Muscle of leg (tissue), 16 donors: ENCODE measurements at places on chromosomes 6 and 20. TPM values are rescaled to one million over a fixed set of nuclear protein-coding genes. Genes with fewer than 3 reads are reported as not detected.

The IRF4 gene
- polyA plus RNA-seq: 1.1 TPM

The SNAP91 gene
- 2.0 TPM for polyA plus RNA-seq

- DNase-seq: no peak
Observed at GRCh38 chr6:167554854-167555253, 230.0 kb downstream of the TTLL2 start.

DNA sequence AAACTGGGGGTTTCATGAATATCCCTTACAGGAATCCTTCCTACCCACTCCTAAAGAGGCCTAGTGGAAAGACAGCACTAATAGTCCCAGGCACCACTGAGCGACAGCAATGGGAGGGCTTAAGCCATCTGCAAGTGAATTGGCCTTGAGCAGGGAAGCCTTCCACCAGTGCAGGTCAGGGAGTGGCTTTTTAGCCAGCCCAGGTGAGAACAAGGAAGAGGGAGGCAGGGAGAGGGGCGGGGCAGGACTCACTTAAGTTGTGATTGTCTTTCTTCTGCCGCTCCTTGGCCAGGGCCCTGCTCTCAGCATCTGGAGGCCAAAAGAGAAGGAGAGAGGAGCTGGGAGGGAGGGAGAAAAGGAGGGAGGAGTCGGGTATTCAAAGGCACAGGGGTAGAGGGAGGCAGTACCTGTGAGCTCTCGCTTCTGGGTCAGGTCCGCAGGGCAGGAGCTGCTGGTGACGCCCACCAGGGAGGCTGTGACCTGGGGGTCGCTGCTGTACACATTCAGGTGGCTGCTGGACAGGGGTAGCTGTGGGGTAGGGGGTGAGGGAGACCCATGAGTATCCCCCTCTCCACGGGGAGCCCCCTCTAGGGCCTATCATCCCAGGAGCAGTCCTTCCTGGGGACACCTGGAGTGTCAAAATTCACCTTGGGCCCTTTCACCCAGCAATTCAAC is 47.8 kb downstream of the TFEB start:
- no peak for DNase-seq

- DNase-seq: no peak
Observed at GRCh38 chr20:32476684-32477593, 108.2 kb downstream of the NOL4L start.

DNA sequence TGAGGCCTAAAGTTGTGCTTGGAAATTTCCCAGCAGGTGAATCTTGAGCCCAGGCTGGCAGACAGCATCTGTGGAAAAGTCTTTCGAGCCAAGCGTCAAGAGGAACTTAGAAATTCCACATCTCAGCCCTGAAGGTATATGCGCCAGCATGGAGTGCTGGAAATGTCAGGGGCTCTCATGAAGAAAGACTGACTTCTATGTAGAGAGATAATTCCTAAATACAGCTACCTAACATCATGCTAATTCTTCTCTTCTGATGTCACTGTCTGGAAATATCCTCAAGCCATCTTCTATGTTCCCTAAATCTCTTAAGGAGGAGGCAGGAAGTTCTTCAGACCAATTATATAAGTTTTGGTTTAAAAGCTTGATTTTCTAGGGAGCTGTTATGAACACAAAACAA is 492.4 kb upstream of the MARCKS start:
- DNase-seq: peak; percentile 52

DNA sequence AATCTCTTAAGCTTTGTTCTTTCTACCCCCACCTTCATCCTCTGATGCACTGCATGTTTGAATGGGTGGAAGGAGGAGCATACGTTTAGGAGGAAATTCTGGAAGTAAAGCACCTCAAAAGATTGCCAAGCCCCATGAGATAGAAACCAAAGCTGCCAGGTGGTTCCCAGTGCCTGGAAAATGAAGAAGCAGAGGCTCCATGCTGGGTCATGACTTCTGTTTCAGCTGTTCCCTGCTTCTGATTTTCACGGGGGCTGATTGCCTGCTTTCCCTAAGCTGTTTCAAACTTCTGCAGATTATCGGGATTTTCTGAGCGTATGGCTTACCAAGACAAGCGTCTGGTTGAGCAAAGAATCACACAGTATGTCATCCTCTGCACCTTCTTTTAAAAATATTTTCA is 87.5 kb upstream of the SYNDIG1 start:
- peak; percentile 14 for DNase-seq

- DNase-seq: peak; percentile 57
Observed at GRCh38 chr6:152351110-152351509, 286.1 kb downstream of the SYNE1 start.

DNA sequence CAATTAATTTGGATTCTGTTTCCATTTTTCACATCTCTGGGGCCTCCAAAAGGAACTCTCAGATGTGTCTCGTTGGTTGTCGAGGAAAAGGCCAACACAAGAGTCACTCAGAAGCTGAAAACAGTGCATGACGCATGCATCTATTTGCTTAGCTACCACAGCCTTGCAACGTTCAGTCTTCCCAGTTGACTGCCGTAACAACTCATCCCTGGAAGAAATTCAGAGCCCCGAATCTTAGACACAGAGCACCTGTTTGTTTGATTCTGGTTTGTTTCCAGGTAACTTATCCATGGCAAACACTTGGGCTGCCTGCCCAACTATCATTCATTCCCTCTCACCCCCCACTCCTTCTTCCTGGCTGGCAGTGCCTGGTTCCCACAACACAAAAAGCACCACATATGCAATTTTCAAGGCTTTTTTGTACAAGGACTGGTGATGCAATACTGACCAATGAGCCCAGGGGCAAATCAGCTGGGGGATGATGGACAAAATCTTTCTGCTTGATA is 60.5 kb downstream of the ZMYND8 start:
- no peak for DNase-seq

GRCh38 chr6:108942556-108943492 is 94.6 kb downstream of the ARMC2 start:
- no peak for DNase-seq

GRCh38 chr20:64236137-64237088 is 19.1 kb upstream of the PCMTD2 start:
- no peak for DNase-seq

GRCh38 chr6:104418125-104418524 is 441.6 kb downstream of the HACE1 start:
- DNase-seq: no peak
